Type B pancreatic cell (in vitro differentiated cells): ENCODE measurements at places on chromosomes 16 and 17. TPM values are rescaled to one million over a fixed set of nuclear protein-coding genes. Genes with fewer than 3 reads are reported as not detected.

The PRCD gene
- total RNA-seq, result 0.33 and 3.3 TPM in 2 replicates

The TBC1D3 gene
- total RNA-seq, result not detected in 2 replicates

The BCO1 gene
- total RNA-seq, result 2.0 and 3.0 TPM in 2 replicates

The ZNF319 gene
- total RNA-seq, result 13.7 and 14.2 TPM in 2 replicates

The SDK2 gene
- total RNA-seq, result 4.6 and 47.3 TPM in 2 replicates

The HOXB7 gene
- 9.8 and 11.7 TPM in 2 replicates for total RNA-seq

The HSF4 gene
- total RNA-seq, result 10.4 and 11.1 TPM in 2 replicates

The FOXF1 gene
- 0.48 and 3.4 TPM in 2 replicates for total RNA-seq

The TNFRSF13B gene
- not detected in 2 replicates for total RNA-seq

The PROCA1 gene
- total RNA-seq, result 3.0 and 9.2 TPM in 2 replicates

The ELMO3 gene
- 9.6 and 19.8 TPM in 2 replicates for total RNA-seq

The INCA1 gene
- 0.72 and 0.86 TPM in 2 replicates for total RNA-seq

GRCh38 chr16:19883966-19884485 is 622 bp downstream of the GPRC5B start:
- no peak for DNase-seq

DNA sequence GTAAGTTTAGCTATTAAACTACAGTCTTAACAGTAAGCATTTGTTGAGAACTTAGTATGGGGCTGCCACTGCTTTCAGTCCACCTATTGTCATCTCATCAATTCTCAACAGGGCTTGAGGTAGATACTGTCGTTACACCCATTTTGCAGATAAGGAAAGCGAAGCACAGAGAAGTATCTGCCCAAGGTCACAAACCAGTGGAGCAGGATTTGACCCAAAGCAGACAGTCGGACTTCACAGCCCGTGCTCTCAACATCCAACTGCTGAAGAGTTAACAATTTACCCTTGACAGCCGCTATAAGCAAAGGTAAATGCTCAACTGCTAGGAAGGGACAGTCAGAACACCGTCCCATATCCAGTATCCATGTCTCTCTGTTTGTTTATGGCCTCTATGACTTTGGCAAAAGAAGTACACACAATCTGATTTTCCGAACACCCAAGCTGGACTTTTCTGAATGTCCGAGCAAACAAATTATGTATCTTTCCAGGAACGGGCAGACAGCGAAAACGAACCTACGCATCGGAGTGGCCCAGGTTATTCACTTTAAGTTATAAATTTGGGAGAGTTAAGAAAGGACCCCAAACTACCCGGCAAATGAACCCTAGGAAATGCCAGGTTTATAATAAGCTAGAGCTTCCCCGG is 1.2 kb downstream of the SIAH1 start:
- no peak for DNase-seq

- DNase-seq, result no peak
Measured at GRCh38 chr16:17529982-17530760, 59.4 kb upstream of the XYLT1 start.

- DNase-seq, result no peak
Measured at GRCh38 chr17:72614871-72615626, 477.4 kb downstream of the SLC39A11 start.

DNA sequence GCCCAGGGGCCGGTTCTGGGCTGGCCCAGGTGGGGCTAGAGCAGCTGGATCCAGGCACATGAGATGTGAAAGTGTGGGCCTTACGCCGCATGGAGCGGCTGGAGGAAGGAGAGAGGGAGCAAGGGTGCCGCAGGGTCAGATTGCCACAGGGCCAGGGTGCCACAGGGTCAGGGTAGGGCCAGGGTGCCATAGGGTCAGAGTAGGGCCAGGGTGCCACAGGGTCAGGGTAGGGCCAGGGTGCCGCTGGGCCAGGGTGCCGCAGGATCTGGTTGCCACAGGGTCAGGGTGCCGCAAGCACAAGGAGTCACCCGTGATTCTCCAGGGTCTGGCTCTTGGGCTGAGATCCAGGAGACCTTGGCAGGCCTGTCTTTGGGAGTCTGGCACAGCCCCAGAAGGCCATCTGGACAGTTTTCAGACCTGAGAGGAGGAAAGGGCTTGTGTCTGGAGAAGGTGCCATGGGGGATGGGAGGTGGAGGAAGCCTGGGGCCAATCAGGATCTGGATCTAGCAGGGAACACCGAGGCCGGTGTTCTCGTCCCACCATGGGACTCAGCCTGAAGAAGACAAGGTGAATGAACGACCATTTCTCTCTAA is 13.1 kb upstream of the LASP1NB start:
- no peak for DNase-seq

GRCh38 chr17:82517230-82517865 is 2.2 kb upstream of the FOXK2 start:
- no peak for DNase-seq

- no peak for DNase-seq
Measured at GRCh38 chr16:89920723-89921122, 2.1 kb downstream of the MC1R start.

- DNase-seq, result no peak
Measured at GRCh38 chr16:3461151-3461550, 17.7 kb downstream of the NAA60 start.

- DNase-seq, result no peak
Measured at GRCh38 chr16:27795992-27796614, 246.2 kb downstream of the KATNIP start.

DNA sequence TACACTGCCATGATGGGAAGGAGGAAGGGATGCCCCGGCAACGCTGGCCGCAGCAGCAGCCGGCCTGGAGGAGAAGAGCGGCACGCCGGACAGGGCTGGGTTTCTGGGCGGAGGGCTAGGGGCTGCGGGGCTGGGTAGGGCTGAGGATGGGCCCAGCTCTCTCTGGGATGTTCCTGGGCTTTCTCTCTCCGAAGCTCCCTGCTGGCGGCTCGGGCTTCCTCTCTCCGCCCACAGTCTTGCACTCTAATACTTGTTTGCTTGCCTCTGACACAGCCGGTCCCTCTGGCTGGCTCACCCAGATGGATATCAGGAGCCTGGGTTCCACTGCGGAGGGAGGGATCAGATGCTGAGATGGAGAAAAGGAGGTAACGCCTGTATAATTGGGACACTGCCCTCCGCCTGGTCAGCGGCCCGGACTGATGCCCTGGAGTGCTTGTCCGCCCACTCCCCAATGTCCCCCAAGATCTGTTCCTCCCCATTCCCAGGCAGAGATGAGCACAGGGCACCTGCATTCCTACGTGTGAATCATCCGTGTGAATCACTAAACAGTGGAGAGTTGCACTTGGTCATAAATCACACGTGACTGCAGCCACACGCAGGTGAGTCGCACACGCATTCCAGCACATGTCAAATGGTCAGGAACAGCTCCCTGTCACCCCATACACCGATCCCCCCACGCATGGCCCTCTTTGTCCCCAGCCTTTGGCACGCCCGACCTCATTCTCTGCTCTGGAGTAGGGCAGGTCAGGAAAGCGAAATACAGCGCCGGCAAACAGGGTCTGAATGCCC is at the start of gene ALOXE3:
Gene ALOXE3 (minus strand): TSS at position 535 of the 789 bp plus-strand sequence. CDS start 524 bp downstream, at position 11.
- DNase-seq, result no peak

GRCh38 chr16:11196286-11196828 is 59.6 kb downstream of the SOCS1 start:
- no peak for DNase-seq

GRCh38 chr17:57744195-57745170 is 616 bp downstream of the CCDC182 start:
- no peak for DNase-seq

DNA sequence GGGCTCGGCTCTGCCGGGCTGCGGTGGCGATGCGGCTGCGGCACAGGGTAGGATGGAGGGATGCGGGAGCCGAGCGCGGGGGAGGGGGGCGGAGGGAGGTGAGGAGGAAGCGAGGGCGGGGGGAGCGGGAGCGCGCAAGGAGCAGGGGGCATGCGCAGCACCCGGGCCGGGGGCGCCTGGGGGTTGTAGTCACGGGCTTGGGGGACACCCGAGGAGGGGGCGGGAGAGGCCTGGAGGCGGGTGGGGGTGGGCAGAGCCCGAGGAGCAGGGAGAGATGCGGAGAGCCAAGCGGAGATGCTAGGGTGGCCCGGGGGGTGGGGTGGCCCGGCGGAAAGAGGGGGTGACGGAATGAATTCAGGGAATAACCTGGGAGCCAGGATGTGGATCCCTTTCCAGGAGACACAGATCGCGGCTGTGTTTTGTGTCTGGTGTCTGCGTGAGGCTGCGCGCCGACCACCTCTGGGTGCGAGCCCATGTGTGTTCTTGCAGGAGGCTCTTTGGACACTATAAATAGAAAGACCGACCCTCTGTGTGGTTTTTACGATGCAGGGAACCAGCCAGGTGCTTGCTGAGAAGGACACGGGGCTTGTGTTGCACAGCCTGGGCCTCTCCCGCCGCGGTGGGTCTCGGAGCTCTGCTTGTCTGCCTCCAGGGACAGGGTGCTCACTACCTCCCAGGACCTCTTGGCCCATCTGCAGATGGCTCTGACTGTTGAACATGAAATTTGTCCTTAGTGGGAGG is at the start of gene STX1B:
Gene STX1B (minus strand): TSS at position 54 of the 741 bp plus-strand sequence. CDS start 242 bp downstream, outside the sequence.
- no peak for DNase-seq

DNA sequence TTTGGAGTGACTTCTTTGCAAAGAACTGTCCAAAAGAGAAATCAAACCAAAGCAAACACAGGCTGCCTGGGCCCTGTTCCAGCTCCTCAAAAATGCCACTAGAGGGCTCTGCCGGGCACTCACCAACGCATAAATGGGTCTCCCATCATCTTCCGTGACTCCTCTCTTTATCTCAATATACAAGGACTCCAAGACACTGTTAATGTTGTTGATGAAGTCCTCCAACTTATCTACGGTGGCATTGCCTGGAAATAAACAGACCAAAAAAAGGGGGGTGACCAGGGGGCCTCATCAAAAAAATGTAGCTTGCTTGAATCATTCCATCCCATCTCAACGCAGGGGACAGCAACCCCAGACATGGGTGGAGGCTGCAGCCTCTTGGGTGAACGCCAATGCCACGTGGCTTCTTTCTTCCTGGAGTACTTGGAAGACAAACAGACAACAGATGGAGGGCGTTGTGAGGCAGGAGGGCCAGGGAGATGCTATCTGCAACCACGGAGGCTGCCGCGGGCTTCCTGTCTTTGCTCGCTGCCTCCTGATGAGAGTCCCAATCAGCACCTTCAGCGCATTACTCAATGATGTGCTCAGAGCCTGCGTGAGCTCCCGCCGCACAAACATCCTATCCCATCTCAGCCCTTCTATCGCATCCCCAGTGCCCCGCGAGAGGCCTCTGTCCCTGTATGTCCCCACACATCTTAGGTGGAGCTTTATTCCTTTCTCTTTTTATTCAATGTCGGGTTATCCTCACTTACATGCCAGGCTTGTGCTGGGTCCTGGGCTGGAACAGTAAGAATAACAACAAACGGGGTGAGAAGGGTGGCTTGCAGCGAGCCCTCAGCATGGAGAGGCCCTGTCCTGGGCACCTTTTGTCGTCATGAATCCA is 32.0 kb downstream of the KDM8 start:
- no peak for DNase-seq

DNA sequence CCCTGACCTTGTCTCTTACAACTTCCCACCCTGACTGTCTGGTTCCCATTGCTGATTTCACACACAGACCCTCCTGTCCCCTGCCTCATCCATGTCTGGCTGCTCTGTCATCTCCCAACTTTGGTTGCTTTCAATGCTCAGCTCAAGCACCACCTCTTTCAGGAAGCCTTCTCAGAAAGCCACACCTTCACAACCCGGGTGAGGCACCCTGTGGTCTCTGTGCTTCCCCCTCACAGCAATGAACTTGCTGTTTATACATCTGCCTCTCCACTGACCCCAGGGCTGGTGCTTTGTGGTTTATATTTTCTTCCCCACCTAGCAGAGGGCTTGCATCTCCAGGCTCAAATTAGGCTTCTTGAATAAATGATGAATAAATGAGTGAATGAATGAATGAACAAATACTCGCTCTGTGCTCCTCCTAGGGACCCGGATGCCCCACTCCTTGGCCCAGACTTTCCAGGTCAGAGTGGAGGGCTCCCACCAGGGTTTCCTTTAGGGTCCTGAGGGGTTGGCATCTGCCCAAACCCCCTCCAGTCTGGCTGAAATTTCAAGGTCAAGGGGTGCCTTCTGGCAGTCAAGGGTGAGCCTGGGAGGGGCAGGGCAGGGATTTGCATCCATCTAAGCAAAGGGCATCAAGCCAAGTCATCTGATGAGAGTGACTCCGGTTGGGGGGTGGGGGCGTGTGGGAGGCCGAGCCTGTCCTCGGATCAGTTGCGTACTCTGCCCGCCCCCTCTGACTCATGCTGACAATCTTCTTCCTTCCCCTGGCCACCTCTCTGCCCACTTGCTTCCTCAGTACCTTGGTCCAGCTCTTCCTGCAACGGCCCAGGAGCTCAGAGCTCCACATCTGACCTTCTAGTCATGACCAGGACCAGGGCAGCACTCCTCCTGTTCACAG is at the start of gene ITGAX:
Gene ITGAX (plus strand): TSS at position 783 of the 898 bp plus-strand sequence. CDS start 79 bp downstream, at position 862.
- DNase-seq, result no peak

GRCh38 chr17:32152130-32152529 is 9.8 kb downstream of the RHOT1 start:
- DNase-seq, result no peak

GRCh38 chr16:84895016-84895415 is 75.2 kb downstream of the CRISPLD2 start:
- no peak for DNase-seq
